ENCODE measurements at places on chromosomes 7 and 10. TPM values are rescaled to one million over a fixed set of nuclear protein-coding genes. Genes with fewer than 3 reads are reported as not detected.

GRCh38 chr7:66626331-66626934 is 2.2 kb upstream of the KCTD7 start:
- DNase-seq = no peak

GIMAP7 gene
- not detected for total RNA-seq

- DNase-seq = no peak
Measured at GRCh38 chr10:92045641-92046106, 122.1 kb downstream of the BTAF1 start.

- DNase-seq = no peak
Measured at GRCh38 chr10:27899058-27899457, 99.8 kb downstream of the ODAD2 start.

NME8 gene
- total RNA-seq = not detected

GRCh38 chr10:133279326-133280226 is 2.9 kb upstream of the ADAM8 start:
- DNase-seq = no peak

DNA sequence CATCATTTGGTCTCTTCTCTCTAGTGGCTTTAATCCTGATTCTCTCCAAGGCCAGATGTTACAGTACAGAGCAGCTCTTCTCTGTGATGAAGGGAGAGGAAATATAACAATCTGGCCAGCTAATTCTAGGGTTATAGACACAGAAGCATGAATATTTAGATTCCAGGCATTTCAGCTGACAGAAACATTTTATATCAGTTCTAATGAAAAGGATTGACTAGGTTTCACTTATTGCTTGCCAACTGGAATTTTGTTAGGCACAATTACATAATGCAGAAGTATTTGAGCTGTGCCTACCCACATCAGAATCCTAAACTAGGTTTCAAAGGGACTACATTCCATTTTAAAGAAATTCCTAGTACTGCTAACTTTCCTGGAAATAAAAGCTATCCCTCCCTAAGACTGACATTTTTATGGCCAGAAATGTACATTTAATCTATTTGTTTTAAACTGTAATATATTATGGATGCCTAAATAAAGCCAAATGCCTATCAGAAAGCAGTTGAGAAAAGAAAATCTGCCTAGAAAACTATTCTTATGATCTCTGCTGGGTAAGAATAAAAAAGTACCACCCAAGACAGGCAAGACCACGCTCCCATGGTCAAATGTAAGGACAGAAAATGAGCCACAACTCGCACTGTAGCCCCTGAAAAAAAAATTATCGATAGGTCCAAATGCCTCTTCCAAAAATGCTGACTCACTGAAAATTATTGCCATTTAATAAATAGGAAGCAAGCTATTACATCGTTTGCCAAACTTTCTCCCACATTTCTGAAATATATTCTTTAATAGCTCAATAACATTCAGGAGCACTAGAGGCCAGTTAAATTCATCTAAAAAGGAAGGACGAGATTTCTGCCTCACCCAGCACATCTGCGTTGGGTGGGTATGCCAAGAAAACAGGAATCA is 498.1 kb downstream of the KCNMA1 start:
- peak; percentile 20 for DNase-seq

NUP205 gene
- total RNA-seq = 108 TPM

DNA sequence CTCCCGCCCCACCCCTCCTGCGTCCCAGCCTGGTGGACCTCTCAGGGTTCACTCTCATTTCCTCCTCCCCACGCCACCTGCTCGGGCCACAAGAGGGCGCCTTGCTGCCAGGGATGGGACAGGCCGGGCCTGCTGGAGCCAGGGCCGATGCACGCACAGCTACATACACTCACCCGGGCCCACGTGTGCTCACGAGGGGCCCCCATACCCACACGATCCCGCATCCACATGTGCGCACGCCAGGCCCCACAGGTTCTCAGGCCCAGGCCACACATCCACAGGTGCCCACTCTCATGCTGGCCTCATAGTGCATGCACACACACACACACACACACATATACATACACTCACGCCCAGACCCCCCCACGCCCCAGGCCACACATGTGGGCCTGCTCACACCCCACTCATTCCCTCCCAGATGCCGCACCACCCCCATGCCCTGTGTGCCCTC is 68.6 kb downstream of the LHPP start:
- peak; percentile 79 for DNase-seq

- DNase-seq = no peak
Measured at GRCh38 chr10:31393844-31394243, 74.8 kb downstream of the ZEB1 start.

PIP4K2A gene
- 16.1 TPM for total RNA-seq

DNA sequence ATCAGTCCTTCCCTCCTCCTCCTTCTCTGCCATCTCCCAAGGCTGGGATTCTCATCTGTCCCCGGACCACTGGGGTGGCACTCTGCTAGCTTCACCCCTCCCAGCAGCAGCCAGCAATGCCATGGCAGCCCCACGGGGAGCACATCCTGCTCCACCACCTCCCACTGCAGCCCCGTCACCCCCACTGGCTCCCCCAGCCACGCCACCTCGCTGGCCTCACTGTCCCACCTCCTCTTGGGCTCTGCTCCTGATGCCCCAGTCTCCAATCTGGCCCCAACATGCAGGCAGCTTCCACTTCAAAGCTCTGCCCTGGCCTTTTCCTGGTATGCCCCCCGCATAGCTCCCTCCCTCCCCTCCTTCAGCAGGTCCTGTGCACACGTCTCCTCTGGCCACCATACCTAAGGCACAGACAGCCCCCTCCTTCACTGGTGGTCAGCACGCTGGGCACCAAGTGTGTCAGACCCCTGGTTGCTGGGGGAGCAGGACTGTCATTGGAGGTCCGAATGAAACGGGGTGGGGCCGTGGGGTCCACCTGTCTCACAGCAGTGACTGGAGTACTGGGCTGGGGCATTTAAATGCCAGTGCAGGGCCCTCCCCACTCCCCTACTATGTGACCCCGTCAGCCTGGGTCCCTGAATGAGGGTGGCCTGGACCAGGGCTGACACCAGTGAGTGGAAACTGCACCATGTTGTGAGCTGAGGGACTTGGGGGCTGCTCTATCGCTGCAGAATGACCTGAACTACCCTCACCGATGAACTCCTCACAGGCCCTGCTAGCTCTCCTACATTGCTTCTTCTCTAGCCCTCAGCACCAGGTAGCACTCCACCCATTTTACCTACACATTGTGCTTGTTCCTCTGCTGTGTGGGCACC is 38.7 kb downstream of the RASGEF1A start:
- DNase-seq = no peak

CDCA7L gene
- 252 TPM for total RNA-seq
